Right lobe of liver (tissue), 6 donors: ENCODE measurements at places on chromosomes 5 and 9.

GRCh38 chr9:600006-600405 is 241.5 kb upstream of the DMRT1 start:
- DNase-seq: no peak

GRCh38 chr5:150626853-150627276 is 13.6 kb upstream of the SYNPO start:
- no peak for DNase-seq

DNA sequence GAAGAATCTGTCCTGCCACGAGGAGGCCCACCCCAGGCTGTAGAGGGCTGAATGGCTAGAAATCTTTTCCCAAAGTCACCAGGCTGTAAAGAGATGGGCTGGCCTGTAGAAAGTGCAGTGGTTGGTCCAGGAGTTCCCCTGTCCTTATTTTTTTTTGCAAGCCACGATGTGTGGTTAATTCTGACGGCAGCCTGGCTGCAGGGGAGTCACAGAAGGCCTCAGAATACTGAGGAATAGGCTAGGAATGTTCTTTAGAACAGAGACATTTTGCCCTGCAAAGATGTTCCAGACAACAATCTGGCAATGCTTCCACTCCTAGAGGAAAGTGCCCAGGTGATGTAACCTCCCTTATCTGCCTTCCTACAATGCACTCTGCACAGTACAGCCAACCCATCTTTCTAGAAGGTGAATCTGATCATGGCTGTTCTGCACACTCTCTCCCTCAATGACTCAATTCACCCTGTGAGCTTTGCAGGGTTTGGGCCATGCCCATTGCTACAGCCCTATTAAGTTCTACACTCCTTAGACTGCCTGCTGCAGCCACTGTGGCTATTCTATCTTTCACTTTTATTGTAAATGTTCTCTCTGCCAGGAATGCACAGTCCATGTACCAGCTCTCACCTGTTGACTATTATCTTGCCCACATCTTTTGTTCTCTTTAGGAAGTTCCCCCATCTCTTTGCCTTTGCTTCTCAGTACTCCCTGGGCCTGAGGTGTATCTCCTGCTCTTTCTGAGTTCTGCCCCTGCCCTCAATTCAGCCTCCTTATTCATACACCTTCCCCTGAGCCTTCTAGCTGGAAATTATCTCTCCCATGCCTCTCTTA is 377.8 kb upstream of the CLINT1 start:
- no peak for DNase-seq

DNA sequence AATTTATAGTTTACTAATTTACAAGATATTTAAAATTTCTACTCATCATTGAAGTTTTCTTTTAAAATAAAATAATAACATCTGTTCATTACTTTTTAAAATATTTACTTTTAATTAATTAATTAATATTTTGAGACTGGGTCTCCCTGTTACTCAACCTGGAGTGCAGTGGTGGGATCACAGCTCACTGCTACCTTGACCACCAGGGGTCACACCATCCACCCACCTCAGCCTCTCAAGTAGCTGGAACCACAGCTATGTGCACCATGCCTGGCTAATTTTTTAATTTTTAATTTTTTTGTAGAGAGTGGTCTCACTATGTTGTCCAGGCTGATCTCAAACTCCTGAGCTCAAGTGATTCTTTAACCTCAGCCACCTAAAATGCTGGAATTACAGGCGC is 1013.6 kb downstream of the CDH9 start:
- no peak for DNase-seq

DNA sequence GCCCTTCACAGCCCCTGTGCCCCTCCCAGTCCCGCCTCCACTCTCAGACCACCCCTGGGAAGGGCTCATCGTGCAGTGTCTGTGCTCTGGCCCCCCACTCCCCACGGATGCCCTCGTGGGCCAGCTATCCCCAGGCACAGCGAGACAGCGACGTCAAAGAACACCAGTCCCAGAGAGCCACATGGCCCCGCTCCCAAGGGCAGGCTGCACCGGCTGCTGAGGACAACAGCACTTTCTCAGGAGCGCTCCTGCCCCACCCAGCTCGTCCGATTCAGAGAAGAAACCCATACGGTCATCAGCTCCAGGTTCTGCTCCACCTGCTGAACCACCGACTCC is 4.8 kb upstream of the SNAPC4 start:
- DNase-seq: no peak

GRCh38 chr5:5347442-5347841 is 75.0 kb upstream of the ICE1 start:
- DNase-seq: no peak

GRCh38 chr5:66143473-66144073 is 527 bp upstream of the SREK1 start:
- DNase-seq: no peak
